ENCODE measurements at places on chromosomes 2 and 18.
A peak's percentile ranks its signal among the peaks of the same experiment; 100 is the strongest.

- no peak for DNase-seq
These were observed 366.7 kb upstream of the KCNJ3 start for GRCh38 chr2:154331784-154332183.

GRCh38 chr18:2147476-2148230 lies 423.7 kb downstream of the METTL4 start:
- DNase-seq = no peak

- DNase-seq = no peak
These were observed 113.5 kb downstream of the EFEMP1 start for GRCh38 chr2:55809875-55810621.

DNA sequence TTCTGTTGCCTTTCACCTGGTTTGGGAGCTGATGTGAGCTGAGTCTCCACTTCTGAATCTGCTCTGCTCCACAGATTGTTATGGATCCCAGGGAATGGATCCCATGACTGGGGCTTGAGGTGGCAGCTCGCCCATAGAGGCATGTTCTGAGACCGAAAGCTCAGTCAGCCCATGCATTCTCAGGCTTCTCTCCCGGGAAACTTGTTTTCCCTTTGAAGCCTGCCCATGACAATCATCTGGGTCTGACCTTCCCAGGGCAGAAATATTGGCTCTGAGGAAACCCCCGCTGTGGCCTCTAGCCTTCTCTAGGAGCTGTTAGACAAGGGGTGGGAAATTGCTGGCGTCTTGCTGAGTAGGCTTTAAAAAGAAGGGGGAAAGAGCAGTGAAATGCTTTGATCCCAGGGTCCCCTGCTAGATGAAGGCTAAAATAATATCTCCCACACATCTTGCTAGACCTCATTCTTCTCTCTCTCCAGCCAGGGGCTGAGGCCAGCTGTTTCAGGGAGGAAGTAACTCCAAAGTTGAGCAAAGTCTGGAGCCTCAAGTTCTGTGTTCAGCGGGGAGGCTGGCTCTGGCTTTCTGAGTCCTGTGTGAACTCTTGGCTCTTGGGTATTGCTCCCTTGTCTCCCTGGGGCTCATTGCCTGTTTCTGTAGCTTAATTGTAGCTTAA lies 2.0 kb downstream of the VAMP8 start:
- DNase-seq = no peak

DNA sequence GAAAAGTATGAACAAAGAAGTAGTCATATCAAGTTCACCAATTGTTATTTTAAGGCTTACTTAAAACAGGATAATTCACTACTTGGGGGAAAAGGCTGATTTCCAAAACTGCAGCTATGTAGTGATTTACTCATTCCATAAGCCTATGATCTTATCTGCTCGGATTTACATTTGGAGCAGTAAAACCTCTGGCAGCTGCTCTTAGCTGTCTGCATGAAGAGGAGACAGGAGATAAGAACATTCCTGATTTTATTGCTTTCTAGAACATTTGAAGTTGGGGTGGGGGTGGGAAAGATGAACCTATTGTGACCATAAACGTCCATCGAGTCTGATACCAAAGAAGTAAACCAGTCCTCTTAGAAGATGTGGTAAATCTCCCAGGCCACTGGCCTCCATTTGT lies 120.9 kb downstream of the MMADHC start:
- DNase-seq = no peak

DNA sequence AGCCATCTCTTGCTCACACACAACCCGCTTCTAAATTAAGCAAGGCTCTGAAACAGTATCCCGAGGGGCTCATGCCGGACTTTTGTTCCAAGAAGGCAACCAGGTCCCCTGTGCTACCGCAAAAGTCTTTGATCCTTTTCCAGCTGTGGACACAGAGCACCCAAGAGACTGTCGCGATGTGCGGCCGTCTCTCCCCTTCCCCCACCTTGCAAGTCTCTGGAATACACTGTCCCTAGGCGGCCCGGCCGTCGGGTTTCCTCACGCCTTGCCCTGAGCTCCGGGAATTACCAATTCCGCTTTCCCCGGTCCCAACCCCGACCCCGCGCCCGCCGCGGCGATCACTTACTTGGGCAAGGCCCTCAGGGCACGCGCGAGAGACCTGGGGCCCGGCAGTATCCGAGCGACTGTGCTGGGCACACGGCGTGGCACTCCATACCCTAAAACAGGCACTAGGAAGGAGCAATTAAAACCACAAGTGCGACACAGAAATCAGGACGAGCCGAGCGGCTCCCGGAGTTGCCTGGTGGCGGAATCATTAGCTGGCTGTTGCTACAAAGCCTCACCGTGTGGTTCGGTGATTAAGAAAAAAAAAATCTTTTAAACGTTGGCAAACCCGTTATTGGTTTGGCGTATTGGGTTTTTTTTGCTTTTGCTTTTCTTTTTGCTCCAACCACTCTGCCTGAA lies 2.2 kb upstream of the DLX1 start:
- no peak for DNase-seq

GRCh38 chr2:12131975-12132374 lies 385.5 kb downstream of the LPIN1 start:
- no peak for DNase-seq

DNA sequence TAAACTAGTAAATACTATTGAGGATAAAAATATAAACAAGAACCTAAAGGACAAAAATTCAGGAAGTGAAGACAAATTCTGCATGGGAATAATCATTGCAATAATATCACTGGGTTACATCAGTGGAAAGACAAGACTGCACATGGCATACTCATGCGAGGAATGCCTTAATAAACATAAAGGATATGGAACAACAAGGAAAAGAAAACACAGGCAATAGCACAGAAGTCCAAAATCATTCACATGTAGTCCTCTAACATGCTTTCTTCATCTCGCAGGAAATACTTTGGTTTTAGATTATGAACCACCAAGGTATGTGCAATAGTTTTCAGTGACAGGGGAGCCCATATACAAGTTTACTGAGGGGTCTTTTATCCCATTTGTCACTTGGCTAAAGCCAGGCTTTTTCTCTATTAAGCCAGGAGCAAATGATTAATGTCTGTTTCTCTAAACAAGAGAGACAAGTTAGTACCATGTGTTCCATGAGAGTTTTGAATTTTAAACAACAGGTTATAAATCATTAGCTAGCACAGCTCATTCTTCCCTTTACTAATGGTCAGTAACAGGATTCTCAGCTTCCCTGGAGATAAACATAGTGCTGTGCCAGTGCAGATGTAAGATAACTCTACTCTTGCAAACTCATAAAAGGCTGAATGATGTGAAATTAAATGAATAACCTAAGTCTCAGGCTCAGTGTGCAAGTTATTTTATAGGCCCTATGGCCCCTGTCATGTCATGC lies 353.6 kb upstream of the FSIP2 start:
- no peak for DNase-seq

DNA sequence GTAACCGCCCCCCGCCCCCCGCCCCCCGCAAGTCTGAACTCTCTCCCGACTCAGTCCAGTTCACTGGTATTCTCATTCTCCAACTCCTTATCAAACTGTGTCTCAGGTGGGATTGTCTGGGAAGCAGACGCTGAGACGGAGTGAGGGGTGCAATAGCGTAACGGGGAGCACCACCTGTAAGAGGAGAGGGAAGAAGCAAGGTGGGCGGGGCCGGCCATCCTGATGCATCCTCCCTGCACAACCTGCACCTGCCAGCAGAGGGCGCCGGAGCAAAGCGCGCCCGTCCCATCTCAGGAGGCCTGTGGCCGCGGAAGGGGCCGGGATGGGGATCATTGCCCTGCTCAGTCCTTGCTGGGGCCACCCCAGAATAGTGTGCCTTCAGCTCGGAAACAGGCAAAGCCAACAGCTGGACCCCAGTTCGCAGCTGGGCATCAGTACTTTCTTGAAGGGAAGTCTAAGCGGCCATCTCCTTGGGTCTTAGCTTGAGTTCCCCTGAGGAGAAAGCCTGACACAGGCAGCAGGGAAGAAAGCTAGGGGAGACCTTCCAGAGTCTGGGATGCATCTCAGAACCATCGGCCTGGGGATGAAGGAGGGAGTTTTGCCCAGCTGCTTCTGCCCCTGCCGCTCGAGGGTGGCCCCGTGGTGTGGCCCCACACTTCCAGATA lies 208.0 kb downstream of the TFCP2L1 start:
- peak; percentile 34 for DNase-seq

DNA sequence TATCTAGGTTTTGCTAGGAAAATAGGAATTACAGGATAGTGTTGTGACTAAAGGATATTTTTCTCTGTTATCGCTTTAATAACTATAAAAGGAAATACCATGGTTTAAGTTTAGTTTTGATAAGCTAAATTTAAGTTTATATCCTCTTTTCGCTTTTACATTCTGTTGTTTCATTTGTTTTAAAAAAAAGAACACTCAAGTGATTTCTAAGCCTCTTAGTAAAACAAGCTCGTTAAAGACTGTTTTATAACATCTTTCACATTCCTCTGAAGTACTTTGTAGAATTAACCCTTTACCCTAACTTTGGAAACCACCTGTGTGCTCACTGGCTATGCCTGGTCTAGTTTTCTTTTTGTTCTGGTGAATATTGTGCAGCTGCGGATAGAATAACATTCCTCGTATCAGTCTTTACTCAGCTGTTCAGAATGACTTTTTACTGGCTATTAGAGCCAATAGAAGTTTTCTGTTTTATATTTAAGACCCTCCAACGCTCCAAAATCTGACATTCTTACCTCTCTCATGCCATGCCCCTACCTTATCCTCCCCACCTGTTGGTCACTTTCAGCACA lies 183.1 kb downstream of the PTPRM start:
- DNase-seq = no peak

GRCh38 chr2:176443946-176444345 lies 174.7 kb downstream of the MTX2 start:
- no peak for DNase-seq

DNA sequence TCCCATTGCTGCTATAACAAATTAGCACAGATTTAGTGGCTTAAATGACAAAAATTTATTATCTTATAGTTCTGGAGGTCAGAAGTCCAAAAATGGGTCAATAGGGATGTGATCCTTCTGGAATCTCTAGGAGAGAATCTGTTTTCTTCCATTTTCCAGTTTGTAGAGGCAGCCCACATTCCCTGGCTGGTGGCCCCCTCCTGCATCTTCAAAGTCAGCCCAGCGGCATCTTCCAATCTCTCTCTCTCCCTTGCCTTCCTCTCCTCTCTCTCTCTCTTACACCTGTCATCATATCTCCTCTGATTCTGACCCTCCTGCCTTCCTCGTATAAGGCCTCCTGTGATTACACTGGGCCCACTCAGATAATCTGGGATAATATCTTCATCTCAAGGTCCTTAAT lies 3.9 kb upstream of the AGAP1 start:
- DNase-seq = no peak

DNA sequence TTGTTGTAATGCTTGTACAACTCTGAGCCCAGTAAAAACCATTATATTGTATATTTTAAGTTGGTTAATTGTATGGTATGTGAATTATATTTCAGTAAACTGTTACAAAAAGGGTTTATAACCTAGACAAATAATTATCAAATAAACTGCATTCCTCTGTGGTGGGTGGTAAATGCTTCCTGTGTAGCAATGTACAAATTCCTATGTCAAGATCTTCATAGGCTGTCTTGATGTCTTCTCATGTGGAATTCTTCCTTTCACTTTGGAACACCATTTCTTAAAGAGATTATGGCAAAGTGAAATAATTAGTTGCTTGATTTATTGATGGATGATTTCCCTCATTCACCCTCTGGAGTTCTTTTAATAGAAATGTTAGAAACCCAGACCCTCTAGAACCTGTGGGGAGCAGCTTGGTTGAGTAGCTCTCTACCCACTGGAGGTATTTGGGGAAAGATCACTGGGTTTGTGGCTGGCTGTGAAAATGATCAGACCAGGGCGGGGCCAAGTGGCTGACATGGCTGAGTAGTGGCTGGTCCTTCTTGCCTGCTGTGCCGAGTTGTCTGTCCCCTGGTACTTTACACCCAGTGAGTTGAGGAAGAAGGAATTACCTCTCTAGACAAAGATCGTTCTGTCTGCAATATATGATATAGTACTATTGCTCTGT lies 22.4 kb upstream of the MGAT5 start:
- DNase-seq = no peak

DNA sequence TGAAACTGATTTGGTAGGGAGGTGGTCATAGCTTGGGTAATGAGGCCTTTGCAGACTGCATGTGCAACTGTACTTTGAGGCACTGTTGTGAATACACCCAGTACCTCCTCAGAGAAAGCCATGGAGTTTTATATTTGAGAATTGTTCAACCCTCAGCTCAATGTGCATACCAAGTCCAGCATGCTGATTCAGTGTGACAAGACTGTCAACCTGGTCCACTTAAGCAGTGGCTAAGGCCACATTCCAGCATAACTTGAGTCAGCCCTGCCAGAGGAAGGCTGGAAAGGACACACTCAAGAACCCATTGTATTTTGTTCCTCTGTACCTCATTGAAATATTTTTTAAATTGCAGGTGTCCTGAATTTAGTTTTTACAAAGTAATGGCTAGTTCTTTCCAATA lies 121.8 kb upstream of the HNMT start:
- DNase-seq = no peak

DNA sequence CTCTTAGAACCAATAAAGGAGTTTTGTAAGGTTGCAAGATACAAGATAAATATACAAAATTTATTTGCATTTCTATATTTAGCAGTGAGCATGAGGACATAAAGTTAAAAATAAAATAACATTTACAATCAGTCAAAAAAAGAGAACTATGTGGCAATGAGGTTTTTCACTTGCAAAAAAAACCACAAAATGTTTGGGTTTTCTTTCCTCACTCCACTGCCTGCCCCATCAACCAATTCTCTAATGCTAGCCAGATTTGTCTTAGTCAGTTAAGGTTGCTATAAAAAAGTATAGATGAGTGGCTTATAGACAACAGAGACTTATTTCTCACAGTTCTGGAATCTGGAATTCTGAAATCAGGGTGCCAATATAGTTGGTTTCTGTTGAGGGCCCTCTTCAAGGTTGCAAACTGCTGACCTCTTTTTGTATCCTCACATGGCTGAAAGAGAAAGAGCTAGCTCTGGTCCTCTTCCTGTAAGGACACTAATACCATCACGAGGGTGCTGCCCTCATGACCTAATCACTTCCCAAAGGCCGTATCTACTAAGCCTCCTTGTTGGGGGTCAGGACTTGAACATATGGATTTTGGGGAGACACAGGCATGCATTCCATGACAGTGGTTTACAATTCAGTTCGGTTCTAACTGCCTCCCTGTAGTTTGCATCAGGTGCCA lies 566.2 kb downstream of the GALR1 start:
- DNase-seq = no peak

DNA sequence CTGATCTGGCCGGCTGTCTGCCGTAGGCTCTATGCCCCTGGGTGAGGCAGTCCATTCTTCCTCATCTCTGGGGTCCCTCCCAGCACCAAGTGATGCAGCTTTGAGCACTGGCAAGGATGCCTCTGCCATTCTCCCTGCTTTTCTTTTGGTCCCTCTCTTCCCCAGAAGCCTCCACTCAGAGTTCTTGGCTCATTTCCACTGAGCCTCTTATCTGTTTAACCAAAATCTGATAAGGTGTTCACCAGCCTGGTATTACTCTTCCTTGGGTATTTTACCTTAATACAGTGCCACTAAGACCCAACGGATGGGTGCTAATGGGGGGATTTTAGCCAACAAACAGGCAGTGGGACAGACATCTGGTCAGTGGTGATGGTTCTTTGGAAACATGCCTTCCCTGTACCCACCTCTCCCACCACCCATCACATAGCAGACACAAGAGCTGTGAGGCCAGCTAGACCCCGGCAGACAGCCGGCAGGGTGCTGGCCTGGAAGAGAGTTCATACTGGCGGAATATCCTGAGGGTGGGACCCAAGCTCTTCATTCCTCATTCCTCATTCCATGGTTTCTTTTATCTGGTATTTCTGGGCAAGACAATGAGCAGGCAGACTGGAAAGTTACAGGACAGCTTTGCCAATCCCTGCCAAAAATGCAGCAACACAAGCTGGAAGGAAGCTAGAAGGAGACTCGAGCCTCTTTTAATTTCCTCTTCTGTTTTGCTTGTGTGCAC lies 34.6 kb downstream of the ZBTB7C start:
- DNase-seq = no peak

GRCh38 chr2:240459401-240460252 lies 24.2 kb downstream of the GPC1 start:
- no peak for DNase-seq
